NCI-H1105 (cell line): ENCODE measurements at places on chromosomes 1 and 21.

DNA sequence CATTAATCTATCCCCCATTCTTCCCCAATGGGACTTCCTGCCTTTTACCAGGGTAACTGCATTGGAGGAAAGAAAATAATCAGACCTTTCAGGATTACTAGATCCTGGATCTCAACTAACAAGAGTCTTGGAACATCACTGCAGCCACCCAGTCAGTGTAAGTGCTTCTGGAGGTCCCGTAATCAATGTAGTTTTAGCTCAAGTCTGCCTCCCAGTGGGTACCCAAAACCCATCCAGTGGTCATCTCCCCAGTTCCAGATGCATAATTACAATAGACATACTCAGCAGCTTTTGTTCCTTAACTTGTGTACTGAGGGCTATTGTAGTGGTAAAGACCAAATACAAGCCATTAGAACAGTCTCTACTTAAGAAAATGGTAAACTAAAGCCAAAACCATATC is 319.1 kb downstream of the GPATCH2 start:
- no peak for DNase-seq

- no peak for DNase-seq
Measured at GRCh38 chr1:43587594-43587993, 56.9 kb downstream of the PTPRF start.

DNA sequence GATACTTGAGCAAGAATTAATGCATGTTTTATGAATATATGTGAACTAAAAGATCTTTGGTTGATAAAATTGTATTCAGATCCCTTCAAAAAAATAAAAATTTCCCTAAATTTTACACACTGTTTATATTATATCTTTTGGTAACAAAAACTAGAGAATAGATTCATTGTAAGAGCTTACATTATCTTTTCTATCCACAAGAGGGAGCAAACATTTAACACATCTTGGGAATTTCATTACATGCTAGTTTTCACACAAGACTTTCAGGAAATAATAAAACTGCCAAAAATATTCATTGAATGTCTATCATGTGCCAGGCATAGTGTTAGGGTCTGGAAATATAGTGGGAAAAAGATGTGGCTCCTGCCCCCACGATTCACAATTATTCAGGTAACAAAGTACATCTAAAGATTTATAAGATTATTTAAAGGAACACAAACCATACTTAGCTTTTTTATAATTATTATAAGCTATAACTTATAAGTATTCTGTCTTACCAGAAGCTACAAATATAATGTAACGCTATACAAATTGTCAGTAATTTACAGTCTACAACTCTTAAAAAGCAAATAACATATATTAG is 30.6 kb downstream of the FAF1 start:
- DNase-seq: peak; percentile 23

- DNase-seq: no peak
Measured at GRCh38 chr21:40404396-40404800, 442.6 kb downstream of the DSCAM start.

DNA sequence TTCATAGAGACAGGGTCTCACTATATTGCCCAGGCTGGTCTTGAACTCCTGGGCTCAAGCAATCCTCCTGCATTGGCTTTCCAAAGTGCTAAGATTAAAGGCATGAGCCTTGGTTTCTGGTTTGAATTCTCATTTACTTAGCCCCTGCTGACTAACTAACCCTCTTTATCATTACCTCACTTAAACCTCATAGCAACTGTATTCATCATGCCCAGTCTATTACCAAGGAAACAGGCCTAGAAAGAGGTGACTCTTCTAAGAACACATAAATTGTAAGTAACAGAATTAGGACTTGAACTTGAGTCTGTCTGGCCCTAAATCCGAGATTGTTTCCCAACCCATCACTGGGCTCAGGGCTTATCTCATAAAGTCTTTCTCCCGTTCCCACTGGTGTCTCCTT is 44.2 kb downstream of the TMEM53 start:
- DNase-seq: no peak

- no peak for DNase-seq
Measured at GRCh38 chr1:178145605-178146004, 51.7 kb downstream of the RASAL2 start.

DNA sequence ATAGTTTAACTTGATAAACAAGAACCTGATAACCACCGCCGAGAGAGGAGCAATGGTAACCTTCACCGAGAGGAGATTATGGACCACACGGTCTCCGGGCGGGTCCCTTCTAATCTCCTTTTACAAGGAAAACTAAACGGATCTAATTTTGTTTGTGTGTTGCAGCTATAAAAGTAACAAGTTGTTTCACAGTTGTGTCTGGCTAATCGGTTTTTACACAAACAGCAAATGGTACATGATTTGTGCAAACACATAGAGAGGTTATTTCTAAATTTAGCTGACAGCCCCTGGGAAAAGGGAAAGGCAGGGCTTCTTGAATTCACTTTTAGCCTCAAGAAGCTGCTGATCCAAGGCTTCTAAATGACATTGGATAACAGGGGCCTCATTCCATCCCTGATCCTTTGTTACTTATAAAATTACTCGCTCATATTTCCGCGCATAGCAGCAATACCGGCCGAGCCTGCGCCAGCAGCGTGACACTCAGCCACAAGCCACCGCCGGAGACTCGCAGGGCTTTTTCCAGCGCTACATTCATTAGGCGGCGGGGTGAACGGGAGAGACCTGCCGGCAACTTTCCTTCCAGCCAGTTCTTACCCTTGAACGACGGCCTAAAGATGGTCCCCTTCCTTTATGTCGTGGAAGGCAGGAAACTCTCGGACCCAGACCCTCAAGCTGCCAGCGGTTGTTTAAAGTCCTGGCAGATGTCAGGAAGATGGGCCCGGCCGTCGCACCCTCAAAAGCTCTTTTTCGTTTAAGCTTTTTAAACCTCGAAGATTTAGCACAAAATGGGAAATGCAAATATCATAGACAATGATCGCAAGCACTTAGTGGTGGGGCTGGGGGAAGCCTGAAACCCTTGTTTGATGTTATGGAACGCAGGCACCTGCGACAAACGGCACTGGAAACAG is 4.4 kb downstream of the FOXD3 start:
- DNase-seq: no peak

- no peak for DNase-seq
Measured at GRCh38 chr1:12180315-12180714, 13.5 kb downstream of the TNFRSF1B start.

DNA sequence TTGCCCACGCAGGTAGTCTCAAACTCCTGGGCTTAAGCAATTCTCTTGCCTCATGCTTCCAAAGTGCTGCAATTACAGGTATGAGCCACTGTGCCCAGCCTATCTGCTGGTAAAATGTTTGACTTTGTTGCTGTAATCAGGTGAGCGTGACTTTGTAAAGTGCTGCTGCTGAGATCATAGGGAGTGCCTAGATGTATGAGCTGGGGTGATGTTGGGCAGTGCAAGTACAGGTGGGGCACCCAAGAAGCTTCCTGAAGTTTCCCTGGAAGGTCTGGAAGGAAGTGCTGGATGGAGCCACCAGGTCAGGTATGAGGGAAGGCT is 43.1 kb downstream of the KIF21B start:
- no peak for DNase-seq

GRCh38 chr1:244865028-244865371 is 657 bp upstream of the HNRNPU start:
- peak; percentile 11 for DNase-seq

GRCh38 chr1:69406244-69406643 is 161.5 kb upstream of the LRRC7 start:
- DNase-seq: no peak

GRCh38 chr1:90322186-90322585 is 327.3 kb downstream of the ZNF326 start:
- DNase-seq: no peak
